Vagina (tissue), 2 donors: ENCODE measurements at places on chromosomes 4 and X.

DNA sequence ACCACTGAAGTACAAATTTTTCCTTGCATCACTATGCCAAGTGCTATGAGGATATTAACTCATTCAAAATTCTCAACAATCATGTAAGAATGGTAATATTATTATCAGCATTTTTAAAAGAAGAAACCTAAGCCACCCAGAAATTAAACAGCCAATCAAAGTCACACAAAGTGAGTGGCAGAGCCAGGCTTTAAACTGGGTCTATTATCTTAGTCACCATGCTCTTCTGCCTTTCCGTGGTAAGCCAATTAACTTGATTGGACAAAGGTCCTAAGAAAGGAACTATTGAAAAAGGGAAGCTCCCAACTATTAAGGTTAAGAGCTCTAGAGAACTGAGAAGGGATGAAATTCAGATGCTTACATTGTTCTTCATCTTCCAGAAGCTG, 111.5 kb downstream of the ASB9 start:
- DNase-seq, result no peak

- no peak for DNase-seq
Observed at GRCh38 chr4:154076921-154077320, 288.0 kb upstream of the SFRP2 start.

DNA sequence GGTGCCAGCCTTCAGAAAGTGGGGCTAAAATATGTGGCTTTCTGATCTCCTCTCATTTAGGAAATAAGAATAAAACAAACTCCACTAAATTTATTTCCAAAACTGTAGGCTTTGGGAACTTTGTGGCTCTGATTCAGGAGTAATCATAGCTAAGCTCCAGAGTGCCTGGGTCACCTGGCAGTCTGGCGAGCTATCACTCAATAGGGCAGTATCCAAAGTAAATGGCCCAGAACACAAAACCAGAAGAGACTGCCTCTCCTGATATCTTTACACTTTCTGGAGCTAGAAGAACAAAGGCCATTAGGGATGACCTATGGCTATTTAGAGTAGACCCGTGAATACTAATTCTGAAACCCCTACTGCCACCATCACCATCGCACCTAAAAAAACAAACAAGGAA, 17.0 kb upstream of the PPARGC1A start:
- DNase-seq, result no peak

GRCh38 chrX:20803971-20804370, 537.3 kb upstream of the RPS6KA3 start:
- no peak for DNase-seq

DNA sequence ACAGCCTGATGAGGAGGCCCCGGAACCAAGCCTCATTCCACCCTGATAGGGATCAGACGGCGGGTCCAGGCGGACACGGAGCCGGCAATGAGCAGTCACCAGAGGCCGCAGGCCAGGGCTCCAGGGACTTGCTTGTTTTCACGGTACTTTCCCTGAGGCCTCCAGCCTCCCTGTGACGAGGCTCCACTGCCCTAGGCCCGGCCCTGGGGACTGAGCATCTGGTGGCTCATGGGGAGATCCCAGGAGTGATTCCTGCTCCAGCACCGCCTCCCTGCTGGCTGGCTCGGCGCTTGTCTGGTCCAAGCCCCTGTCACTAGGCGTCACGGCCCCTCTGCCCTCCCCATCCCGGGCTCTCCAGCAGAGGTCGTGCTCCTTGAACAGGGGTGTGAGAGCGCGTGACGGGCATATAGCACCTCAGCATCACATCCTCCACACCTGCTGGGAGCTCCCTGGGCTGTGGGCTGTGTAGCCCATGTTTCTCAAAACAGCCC, 14.1 kb downstream of the HTRA3 start:
- no peak for DNase-seq

GRCh38 chr4:165715211-165715610, 157.8 kb upstream of the TLL1 start:
- no peak for DNase-seq

GRCh38 chr4:15144967-15145295, 142.7 kb downstream of the CPEB2 start:
- DNase-seq, result no peak

DNA sequence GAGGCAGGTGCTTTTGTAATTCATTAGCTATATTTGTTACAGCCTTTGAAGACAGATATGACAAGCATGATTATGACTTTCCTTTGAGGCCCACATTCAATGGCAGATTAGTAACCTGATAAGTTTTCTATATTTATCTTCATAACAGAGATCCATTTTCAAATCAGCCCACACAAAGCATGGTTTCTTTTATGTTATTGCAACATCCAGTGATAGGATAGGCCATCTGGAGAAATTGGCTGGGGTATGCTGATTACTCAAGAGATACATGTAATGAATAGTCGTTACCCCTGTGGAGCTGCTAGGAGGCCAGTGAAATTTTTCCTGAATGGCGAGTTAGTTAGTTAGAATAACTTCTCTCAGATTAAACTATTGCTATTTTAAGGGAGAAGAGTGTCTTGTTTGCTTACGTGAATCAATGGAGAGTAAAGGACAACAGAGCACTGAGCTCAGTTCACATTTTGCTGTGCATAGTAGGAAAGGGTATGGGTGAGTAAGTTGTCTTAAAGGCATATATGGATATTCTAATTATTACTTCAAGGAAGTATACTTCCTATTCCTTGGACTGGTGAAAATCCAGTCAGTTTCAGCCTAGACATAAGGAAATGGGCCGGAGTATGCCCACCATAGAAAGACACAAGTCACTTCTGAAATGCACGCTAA, 79.2 kb upstream of the DKK2 start:
- no peak for DNase-seq

DNA sequence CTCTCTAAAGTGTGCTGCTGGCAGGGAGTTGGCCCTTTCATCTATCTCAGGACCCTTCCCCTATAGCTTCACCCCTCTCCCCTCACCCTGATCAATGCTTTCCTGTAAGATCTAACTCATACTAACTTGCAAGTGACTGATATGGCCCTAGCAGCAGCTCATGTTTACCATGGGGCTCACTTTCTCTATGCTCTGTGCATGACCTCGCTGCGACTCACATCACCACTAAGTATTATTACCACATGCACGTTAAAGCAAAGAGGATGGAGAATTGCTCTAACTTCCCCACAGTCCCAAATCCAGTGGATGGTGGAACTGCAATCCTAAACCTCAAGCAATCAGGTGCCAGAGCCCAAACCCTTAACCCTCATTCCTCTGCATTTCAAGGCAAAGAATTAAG, 626.6 kb downstream of the MID1IP1 start:
- DNase-seq, result no peak

DNA sequence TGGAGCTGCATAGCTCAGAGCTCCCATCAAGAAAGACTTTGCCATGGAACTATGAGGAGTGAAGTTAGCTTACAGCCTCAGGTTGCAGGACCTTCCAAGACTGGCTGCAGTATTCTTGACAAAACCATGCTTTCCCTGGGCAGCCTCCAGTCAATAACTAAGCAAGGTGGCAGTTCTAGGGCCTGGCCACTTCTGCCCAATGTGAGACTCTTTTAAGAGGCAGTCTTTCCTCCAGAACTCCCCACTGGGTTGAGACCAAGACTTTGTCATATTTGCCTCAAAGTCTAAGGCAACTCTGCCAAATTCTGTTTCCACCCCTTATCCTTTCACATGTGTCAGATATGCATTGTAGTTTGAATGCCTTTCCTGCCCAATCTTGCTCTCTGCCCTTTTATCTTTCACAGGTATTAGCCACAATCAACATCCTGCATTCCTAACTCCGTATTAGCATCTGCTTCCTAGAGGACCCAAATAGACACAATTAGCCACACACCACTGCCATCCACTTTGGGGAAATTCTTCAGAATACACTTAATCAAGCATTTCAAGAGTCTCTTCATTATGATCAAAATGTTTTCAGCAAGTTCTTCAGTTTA, 17.7 kb upstream of the SLC25A43 start:
- DNase-seq, result no peak

DNA sequence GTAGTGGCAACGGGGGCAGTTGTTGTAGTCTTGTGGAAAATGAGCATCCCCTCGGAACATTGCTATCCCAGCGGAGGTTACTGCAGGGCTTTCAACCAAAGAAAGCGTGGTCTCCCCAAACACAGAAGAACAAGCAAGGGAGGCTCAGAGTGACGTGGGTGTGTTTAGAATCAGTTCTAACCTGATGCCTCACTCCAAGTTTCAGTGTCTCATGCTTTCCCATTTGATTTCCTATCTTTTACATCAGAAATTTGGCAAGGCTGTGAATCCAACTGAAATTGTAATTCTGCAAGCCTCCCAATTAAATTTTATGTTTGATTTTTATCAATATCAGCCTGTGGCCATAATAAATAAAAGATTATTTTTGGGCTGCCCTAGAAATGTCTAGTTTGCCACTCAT, 156.1 kb upstream of the LNX1 start:
- no peak for DNase-seq

DNA sequence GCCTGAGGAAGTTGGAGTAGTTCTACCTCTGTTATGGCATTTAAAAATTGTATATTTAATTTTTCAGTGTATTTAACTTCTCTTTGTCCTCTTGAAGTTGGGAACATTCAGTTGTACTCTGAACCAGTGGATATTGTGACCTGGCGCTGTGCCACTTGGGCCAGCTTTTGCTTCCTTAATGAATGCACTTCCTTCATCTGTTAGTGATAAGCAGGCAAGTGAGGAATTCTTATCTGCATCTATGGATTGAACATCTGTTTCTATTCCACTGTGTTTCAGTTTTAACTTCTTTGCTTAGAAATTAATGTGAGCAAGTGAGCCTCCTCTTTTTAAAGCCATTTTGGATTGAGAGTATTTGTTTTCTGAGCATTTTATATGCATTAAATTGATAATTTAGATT, 128.3 kb downstream of the UCHL1 start:
- DNase-seq, result no peak

DNA sequence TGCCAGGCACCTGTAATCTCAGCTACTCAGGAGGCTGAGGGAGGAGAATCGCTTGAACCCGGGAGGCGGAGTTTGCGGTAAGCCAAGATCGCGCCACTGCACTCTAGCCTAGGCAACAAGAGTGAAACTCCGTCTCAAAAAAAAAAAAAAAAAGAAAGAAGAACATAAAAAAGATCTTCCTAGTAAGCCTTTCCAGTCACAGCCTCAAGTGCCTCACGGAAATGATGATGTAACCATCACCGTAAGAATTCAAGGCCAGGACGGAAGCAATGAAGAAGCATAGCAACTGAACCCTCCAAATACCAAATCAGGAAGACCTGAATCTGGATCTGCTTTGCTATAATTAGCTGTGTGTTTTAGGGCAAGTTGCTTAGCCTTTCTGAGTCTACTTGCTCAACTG, 28.8 kb downstream of the RBM47 start:
- DNase-seq, result no peak

- DNase-seq, result no peak
Observed at GRCh38 chr4:152828122-152828521, 48.4 kb downstream of the ARFIP1 start.

DNA sequence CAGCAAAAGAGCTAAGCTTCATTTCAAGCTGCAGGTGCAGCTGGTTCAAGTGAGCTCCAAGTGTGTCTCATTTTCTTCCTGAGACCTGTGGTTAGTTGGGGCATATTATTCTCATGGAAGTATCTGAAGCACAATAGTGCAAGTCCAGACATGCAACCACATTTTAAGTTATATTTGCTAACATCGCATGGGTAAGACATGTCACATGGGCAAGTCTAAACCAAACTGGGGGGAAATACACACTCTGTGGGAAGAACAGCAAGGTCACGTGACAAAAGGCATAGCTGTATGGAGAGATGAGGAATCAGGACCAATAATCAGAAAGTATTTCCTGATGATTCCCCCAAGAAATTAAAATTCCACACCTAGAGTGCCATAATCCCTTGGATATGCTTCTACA, 94.9 kb upstream of the NDP start:
- DNase-seq, result no peak

- DNase-seq, result no peak
Observed at GRCh38 chrX:147917700-147918695, 6.3 kb downstream of the FMR1 start.

GRCh38 chr4:133801883-133802282, 399.7 kb downstream of the PABPC4L start:
- DNase-seq, result no peak

DNA sequence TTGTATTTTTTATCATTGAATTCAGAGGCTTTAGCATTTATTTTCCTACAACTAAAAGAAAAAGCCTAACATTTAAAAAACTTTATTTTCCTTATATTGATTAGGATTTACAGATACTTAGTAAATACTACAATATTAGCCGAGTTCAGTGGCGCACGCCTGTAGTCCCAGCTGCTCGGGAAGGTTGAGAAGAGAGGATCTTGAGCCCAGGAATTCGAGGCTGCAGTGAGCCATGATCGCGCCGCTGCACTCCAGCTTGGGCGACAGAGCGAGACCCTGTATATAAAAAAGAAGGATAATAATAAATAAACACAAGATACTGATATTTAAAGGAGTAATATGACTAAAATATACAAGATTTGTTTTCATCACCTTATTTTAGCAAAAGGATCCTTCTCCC, 681 bp upstream of the UPF3B start:
- DNase-seq, result no peak

DNA sequence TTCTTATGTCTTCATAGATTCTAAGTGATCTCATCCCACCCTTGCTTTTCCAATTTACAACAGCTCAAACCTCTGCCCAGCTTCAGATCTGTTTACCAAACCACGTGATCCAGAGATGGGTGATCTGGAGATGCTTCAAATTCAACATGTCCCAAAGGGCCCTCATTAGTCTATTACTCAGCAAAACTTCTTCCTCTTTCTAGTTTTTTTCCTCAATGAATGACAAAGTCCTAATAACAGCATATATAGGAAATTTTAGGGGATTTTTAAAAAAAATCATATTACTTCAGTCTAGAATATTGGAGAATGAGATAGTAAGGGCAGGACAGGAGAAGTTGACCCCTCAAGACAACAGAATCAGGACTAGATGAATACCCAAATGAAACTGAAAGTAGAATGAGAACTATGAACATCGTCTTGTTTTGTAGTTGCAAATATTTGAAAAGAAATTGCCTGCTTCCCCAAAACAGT, 127.1 kb downstream of the CFAP299 start:
- no peak for DNase-seq

DNA sequence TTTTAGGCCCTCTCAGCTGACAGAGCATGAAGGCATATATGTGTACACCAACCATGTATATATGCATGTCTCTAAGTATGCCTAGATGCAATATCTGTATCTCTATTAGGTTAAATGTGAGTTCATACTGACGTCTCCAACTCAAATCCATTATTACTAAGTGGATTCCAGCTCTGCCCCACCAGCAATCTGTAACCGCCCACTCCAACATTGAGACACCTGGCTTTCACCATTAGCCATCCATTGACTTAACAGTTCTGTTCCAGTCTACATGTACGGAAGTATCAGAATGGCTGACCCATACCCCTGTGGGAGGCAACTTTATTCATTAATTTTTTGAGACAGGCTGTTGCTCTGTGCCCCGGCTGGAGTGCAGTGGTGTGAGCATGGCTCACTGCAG, 15.0 kb upstream of the SH3TC1 start:
- no peak for DNase-seq

DNA sequence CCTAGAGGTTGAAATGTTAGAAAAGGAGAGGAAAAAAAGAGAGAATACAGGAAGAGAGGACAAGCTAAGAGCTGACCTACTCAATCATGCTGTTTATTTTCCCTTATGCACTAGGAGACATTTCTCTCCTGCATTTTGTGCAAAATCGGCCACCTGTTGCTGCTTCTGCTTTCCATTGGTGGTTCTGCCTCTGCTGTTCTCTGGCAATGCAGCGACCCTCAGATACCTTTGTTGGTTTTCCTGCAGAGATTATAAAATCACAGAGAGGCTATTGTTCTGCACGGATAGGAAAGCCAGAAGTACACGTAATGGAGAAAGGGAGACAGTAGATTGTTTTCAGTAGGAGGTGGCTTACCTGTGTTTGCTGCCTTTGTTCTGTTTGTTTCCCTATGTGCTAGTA, 108.9 kb downstream of the UNC5C start:
- DNase-seq, result no peak
